Left renal cortex interstitium (tissue), 4 donors: ENCODE measurements at places on chromosomes 12 and 14. TPM values are rescaled to one million over a fixed set of nuclear protein-coding genes. Genes with fewer than 3 reads are reported as not detected.
A peak's percentile ranks its signal among the peaks of the same experiment; 100 is the strongest.

Gene SELPLG
- 1.9 TPM for polyA plus RNA-seq

Gene CFL2
- 60.6 TPM for polyA plus RNA-seq

DNA sequence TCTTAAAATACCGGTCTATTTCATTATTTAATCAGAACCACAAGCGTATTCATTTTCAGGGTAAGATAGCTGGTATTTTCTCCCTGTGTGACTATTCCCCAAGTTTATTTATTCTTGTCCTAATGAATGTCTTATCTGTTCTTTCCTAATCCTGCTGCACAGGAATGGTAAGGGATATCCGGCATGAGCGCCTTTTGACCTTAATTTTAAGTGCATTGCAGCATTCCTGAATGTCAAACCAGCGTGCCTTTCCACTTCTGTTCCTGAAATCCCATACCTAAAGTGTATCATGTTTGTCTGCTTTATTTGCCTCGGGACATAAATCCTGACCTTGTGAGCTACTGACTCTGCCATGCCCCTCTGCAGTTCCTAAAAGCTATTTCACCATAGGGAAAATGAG, 1713.2 kb upstream of the FLRT2 start:
- peak; percentile 62 for DNase-seq

GRCh38 chr14:67508956-67509355, 20.4 kb upstream of the TMEM229B start:
- DNase-seq = no peak

DNA sequence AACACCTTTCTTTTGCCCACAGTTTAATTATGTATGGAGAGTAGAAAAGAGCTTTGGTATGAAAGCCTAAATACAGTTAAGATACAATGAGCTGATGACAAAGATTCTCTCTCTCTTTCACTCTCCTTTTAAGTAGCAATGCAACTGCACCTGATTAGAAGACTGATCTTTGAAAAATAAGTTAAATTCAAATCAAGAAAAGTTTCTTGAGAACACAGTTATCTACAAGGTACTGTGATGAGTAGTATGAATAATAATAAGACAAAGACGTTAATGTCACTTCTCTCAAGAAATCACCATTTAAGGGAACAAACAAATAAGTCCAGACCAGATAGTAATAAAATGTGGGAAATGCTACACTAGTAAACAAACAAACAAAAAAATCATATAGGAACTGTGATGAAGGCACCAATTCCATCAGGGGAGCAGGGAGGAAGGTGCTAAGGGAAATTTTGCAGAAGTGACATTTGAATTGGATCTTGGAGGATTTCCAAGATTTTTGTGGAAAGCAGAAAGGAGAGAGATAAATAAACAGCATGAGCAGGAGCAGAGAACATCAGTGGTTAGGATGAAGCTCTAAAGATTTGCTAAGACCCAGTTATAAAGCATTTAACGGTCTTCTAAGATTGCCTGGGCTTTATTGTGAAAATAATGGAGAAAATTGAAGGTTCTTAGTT, 65.2 kb upstream of the STK38L start:
- no peak for DNase-seq

GRCh38 chr12:41724216-41724615, 420.5 kb downstream of the GXYLT1 start:
- no peak for DNase-seq
